ENCODE measurements at places on chromosomes 13 and 19. TPM values are rescaled to one million over a fixed set of nuclear protein-coding genes. Genes with fewer than 3 reads are reported as not detected.

DNA sequence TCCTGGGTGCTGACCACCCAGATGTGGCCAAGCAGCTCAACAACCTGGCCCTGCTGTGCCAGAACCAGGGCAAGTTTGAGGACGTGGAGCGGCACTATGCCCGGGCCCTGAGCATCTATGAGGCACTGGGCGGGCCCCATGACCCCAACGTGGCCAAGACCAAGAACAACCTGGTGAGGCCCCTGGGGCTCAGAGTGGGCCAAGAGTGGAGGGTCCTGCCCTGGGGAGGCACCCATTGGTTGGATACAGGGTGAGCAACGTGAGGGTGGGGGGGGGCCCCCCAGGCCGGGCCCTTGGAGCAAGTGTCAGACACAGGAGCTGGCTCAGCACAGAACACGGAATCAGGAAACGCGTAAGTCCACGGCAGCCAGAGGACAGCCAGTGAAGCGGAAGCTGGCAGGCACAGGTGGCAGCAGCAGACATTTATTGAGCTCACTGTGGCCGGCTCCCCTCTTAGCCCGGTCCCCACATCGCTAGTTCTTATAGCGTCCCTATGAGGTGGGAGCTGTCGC lies 8.9 kb downstream of the KLC3 start:
- DNase-seq: no peak

- no peak for DNase-seq
Observed at GRCh38 chr19:45852983-45853382, 10.0 kb downstream of the SYMPK start.

DNA sequence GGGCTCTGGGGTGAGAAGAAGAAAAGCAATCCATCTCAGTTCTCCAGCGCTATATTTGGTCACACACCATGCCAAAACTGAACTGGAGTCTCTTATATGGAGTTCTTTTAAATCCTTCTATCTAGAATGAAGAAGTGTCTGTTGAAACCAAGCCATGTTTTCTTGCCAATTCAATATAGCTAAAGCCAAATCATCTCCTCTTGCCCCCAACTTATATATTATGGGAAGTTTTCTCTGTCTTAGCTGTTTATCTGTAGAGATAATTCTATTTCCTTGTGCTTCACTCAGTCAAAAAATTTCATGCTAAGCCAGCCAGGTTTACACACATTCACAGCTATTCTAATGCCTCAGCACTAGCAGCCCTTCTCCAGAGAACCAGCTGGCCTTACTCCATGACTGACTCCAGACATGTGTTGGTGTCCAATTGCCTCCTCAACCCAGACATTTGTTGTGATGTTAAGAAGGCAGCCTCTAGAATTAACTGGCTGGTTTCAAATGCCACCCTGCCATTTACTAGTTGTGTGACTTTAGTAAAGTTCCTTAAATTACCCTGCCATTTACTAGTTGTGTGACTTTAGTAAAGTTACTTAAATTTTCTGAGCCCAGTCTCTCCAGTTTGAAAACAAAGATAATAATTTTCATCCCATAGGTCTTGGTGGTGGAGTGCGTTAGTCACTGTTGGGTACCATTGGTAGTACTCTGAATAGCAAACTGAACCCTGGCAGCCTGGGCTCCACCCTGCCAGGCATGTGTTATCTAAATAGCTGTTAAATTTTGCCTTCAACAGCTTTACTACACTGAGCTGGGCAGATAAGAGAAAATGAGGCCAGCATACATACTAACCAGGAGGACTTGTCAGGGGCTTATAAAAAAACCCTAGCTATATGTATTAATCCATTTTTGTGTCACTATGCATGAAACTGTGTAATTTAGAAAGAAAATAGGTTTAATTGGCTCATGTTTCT lies 525.1 kb downstream of the LMO7 start:
- no peak for DNase-seq

The GIPC3 gene
- total RNA-seq: 0.36 TPM

The UHRF1 gene
- total RNA-seq: 161 TPM
